ENCODE measurements at places on chromosomes 1 and 21.
A peak's percentile ranks its signal among the peaks of the same experiment; 100 is the strongest.

DNA sequence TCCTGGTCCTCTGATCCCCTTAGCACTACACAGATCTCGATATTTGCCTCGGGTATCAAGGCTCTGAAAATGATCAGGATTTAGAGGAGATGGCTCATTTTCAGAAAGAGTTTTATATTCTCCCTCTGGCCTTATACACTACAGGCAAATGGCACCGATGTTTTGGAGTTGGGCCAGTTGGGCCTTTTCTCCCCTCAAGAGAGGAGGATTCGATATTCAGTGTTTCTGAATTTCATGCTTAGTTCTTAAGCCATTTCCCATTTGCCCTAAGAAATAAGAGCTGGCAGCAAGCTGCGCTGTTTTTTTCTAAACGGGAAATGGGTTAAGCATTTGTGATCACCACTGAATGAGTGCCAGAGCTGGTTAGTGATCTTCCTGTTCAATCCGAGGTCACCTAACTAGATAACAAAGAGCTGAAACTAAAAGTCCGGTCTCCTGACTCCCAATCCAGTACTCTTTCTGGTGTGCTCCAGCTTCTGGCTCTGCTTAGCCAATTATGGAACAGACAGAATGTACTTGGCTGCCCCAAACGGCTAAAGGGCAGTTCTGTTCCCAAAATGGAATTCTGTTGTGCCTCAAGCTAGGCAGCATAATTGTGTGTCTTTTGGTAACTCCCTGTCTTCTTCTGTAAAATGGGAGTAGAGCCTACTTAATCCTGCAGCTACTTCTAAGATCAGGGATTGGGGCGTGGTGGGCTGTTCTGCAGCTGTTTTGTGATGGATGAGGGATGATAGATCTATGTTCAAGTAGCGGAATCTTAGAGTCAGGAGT, 1.2 kb upstream of the CPT2 start:
- no peak for DNase-seq

DNA sequence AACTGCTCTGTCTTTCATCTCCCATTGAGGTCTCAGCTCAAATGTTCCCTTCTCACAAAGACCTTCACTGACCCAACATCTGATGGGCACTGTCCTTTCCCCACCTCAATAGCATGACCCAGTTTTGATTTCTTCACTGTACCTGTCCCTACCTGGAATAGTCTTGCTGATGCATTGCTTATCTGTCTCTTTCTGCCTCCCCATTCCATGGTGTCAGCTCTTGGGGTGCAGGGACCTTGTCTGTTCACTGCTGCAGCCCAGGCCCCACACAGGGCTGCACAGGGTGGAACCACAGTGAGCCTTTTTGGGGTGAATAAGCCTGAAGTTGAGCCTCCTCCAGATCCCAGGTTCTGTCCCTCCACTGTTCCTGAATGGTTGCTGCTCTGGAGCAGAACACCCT, 414.9 kb downstream of the PTPRU start:
- DNase-seq: no peak

- DNase-seq: no peak
Observed at GRCh38 chr1:44826375-44827196, 16.5 kb downstream of the PTCH2 start.

GRCh38 chr1:40638097-40639036, 27.1 kb downstream of the RIMS3 start:
- DNase-seq: no peak

- DNase-seq: no peak
Observed at GRCh38 chr1:16134066-16134801, 21.6 kb downstream of the EPHA2 start.

DNA sequence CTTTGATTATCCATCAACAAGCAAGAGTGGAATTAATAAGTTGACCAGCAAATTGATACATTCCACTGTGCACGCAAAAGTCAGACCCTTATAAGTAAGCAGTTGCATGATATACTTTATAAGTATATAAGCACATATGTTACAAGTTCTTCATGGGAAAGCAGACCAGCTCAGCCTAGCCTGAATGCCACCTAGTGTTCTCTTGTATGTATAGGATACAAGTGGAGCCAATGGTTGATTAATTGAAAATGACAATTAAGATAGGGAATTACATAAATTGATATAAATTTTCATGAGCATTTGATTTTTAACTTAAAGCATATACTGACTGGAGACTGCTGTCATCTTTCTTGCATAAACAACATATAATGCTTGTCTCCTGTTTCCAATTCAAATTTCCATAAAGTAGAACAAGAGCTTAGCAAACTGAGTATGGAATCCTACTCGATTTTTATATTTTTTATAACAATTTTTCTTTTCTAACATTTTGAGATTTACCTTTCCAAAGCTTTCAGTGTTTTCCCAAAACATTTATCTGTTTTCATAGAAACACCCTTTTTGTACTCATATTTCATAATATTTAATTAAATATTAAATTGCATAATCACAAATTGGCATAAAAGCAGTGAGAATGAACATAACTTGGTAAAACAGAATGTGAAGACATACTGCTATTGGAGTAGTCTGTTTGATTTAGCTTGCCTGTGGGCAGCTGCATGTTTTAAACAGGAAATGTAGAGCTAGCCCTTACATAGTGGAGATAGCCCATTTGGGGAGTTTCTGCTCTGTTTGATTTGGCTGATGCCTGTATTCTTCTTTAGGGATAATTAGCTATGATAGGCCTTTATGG, 62.8 kb downstream of the MAGI3 start:
- peak; percentile 54 for DNase-seq
